ENCODE measurements at places on chromosomes 7 and 10.

DNA sequence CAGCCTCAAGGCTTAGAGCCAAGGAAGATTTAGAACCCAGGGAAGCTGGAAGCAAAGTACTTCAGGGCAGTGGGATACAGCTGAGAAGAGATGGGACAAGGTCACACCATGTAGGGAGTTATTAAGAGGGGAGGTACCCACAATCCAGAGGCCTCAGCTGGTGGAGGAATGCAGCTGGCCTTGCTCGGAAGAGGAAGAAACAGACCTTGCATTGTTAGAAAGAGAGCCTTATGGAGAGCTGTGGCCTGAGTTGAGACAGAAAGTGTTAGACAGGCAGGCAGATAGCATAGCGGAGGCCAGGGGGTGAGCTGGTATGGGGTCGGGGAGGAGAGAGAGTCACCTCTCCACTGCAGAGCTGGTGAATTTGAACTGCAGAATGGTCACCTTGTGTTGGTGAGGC lies 173.1 kb downstream of the JCAD start:
- no peak for DNase-seq

GRCh38 chr7:105493923-105494315 lies 28.2 kb downstream of the PUS7 start:
- no peak for DNase-seq

GRCh38 chr7:45007571-45008328 lies 7.7 kb downstream of the CCM2 start:
- no peak for DNase-seq

GRCh38 chr10:87915406-87915805 lies 52.0 kb downstream of the PTEN start:
- no peak for DNase-seq

GRCh38 chr7:70389531-70390151 lies 742.3 kb upstream of the GALNT17 start:
- no peak for DNase-seq

- DNase-seq, result no peak
Observed at GRCh38 chr10:124144536-124144935, 51.1 kb upstream of the CHST15 start.

DNA sequence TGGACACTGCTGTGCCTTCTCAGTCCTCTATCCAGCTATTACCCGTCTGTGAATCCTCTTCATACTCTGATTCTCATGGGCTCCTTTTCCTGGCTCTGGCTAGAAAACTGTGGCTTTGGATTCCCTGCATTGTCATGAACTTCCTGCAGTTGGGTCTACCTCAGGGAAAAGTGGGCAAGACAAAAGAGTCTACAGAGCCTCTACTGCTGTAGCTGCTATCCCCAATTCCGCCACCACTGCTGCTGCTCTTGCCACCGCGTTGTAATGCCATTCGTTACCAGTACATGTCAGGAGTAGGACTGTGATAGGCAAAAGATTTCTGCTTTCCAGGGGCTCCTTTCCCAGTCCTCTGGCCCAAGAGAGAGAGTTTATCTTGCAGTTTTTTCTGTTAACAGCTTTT lies 23.9 kb upstream of the PPP1R17 start:
- DNase-seq, result no peak

DNA sequence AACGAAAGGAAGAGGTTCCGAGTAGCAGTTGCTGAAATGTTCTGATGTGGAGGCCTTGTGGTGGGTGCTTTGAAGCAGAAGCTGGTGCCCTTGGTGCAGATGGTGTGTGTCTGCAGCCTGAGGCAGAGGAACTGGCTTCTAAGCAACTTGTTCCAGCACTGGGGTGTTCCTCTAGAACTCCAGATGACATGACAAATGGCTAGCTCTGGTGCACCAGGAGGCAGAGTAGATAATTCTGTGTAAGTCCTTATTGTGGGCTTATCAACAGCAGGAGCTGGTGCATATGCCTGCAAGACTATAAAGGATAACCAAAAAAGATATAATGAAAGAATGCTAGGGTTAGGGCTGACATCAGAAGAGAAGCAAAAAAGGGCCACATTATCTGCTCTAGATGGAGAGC lies 76.5 kb downstream of the ARL5B start:
- no peak for DNase-seq

DNA sequence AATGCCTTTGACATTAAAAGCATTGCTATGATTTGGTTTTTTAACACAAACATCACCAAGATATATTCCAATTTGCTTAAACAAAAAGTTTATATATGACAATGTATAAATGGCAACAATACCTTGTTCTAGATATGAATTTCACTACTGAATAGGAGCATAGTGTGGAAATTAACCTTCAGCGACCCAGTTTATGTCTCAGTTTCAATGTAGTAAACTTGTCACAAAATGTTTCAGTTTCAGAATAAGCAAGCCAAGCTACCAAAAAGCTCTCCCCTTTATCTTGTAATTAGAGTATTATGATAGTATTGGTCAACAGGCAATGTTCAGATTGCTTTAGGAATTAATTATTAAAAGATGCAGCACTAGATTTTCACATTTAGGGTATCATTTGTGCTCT lies 99.6 kb upstream of the PCDH15 start:
- DNase-seq, result no peak
